ENCODE measurements at places on chromosomes 6 and 20. TPM values are rescaled to one million over a fixed set of nuclear protein-coding genes. Genes with fewer than 3 reads are reported as not detected.
A peak's percentile ranks its signal among the peaks of the same experiment; 100 is the strongest.

The RAB23 gene
- 7.6 TPM for total RNA-seq

The COL20A1 gene
- not detected for total RNA-seq

The PGC gene
- not detected for total RNA-seq

The HLA-A gene
- total RNA-seq = 338 TPM

The PRDM13 gene
- not detected for total RNA-seq

- no peaks in the 10 kb centered on the region for H3K36me3 ChIP-seq
- no peak overlapping the region for H3K4me3 ChIP-seq
- no peak for DNase-seq
- H3K27ac ChIP-seq = no peak overlapping the region
These were observed 31.6 kb downstream of the DLL1 start for GRCh38 chr6:170259278-170259677.

GRCh38 chr6:2147766-2148448 is 97.5 kb downstream of the GMDS start:
- no peak for DNase-seq
- H3K4me3 ChIP-seq = no peak overlapping the region
- H3K27me3 ChIP-seq = no peaks in the 10 kb centered on the region
- no peaks in the 10 kb centered on the region for H3K36me3 ChIP-seq

DNA sequence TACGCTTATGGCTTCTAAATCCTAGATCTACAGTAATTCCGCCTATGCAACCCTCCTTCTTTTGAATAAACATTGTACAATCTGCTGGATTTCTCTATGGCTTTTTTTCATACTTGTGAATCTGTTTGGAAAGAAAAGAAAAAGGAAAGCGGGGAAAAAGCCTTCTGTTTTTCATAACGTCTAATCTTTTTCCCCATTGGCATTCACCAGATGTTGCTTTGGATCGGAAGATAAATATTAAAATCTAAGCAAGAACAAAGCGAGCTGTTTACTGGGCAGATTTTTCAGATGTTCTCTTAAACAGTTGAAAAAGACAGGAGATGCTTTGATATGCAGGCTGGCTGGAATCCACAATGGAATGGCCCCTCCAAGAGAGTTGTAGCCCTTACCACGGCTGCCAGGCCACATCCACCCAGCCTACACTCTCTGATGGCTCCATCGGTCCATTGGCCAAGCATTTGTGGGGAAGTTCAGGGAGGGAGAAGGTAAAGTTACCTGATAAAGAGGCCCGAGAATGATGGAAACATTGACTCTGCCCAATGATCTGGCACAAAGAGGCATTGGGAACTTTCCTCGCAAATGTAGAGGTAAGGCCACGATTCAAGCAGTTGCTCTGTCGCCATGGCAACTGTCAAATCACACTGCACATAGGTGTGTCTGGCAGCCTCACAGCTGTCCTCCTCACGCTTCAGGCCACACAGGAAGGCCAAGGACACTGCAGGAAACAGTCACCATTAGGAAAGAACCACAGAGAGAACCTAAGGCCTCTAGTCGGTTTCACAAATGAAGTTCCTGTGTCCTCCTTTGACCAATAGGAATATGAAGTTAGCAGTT is 70.3 kb downstream of the PKHD1 start:
- H3K27me3 ChIP-seq = no peaks in the 10 kb centered on the region
- H3K27ac ChIP-seq = no peak overlapping the region
- H3K4me3 ChIP-seq = no peak overlapping the region

GRCh38 chr6:154403788-154404187 is 47.2 kb upstream of the IPCEF1 start:
- H3K4me1 ChIP-seq = no peaks in the 10 kb centered on the region
- no peak overlapping the region for H3K27ac ChIP-seq
- no peak for DNase-seq
- H3K4me3 ChIP-seq = no peak overlapping the region
- H3K27me3 ChIP-seq = no peaks in the 10 kb centered on the region

- H3K4me1 ChIP-seq = peaks cover 6% of the 10 kb centered on the region
- H3K27ac ChIP-seq = peak overlapping the region; percentile 88
- DNase-seq = no peak
- no peaks in the 10 kb centered on the region for H3K36me3 ChIP-seq
- H3K4me3 ChIP-seq = peak overlapping the region; percentile 82
- H3K27me3 ChIP-seq = no peaks in the 10 kb centered on the region
These were observed 867 bp upstream of the AKAP7 start for GRCh38 chr6:131134220-131134979.

- no peak for DNase-seq
- H3K27me3 ChIP-seq = no peaks in the 10 kb centered on the region
- no peak overlapping the region for H3K27ac ChIP-seq
- H3K36me3 ChIP-seq = no peaks in the 10 kb centered on the region
These were observed 76.1 kb downstream of the SCAND1 start for GRCh38 chr20:35878113-35878625.

- DNase-seq = no peak
- H3K36me3 ChIP-seq = no peaks in the 10 kb centered on the region
- H3K4me3 ChIP-seq = no peak overlapping the region
- no peak overlapping the region for H3K27ac ChIP-seq
These were observed 5.2 kb downstream of the CCN2 start for GRCh38 chr6:131945971-131946370.

- peaks cover 7% of the 10 kb centered on the region for H3K4me1 ChIP-seq
- no peaks in the 10 kb centered on the region for H3K27me3 ChIP-seq
- DNase-seq = no peak
- H3K4me3 ChIP-seq = no peak overlapping the region
- H3K36me3 ChIP-seq = no peaks in the 10 kb centered on the region
These were observed 16.7 kb downstream of the DYNLT1 start for GRCh38 chr6:158627940-158628211.

DNA sequence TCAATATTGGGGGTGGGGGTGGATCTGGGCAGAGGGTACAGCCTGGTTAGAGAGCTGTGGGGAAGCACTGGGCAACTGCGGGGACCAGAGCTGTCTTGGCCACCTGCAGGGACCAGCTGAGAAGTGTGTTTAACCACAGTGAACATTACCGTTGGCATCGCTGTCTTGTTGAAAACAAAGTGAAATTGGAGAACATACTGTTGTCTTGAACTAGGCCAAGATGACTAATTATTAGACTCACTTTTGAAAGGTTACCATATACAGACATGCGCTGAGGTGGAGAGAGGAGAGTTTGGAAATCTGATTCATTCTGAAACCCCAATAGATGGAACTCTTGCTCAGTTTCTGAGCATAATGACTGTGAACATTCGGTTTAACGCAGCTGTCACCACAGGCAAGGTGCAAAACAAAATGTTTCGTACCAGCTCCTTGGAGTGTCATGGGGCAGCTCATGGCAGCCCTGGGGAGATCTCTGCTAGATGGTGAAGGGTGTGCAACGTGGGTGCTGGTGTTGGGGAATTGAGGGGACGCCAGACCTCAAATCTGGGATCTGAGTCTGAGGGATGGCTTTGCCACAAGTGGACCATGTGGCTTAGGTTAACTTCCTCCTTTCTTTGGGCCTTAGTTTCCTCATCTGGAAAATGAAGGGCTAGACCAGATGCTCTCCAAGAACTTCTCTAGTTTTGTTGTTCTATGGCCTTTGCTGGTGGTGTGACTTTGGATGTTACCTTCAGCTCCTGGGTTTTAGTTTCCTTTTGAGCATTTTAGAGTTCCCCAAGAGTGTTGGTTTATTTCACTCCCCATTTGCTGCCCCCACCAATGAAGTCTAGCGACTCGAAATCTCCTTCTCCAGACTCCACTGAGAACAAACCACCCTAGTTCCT is 24.6 kb upstream of the GTSF1L start:
- no peak overlapping the region for H3K27ac ChIP-seq
- DNase-seq = no peak
- H3K27me3 ChIP-seq = peaks cover 8% of the 10 kb centered on the region
- no peaks in the 10 kb centered on the region for H3K4me1 ChIP-seq

GRCh38 chr6:14520536-14520935 is 403.0 kb downstream of the CD83 start:
- H3K4me1 ChIP-seq = no peaks in the 10 kb centered on the region
- no peak overlapping the region for H3K4me3 ChIP-seq
- no peaks in the 10 kb centered on the region for H3K27me3 ChIP-seq
- no peak for DNase-seq
- no peaks in the 10 kb centered on the region for H3K36me3 ChIP-seq
